ENCODE measurements at places on chromosomes 11 and 22.

DNA sequence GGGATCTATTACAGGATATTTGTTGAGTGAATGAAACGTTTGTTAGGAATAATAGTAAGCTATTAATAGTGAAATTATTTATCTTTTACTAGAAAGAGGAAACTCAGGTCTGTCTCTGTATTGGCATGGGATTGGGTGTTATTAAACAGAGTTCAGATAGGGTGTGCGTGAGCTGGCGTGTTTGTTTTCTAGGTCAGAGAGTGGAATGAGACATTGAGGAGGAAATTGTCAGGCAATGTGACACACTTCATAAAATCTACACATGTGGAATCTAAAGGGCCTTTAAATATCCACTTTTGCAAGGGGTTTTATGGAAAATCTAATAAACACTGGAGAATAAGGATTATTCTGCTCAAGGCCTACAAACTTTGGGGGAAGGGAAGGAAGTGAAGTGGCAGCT, 552.9 kb downstream of the NTM start:
- no peak for DNase-seq

DNA sequence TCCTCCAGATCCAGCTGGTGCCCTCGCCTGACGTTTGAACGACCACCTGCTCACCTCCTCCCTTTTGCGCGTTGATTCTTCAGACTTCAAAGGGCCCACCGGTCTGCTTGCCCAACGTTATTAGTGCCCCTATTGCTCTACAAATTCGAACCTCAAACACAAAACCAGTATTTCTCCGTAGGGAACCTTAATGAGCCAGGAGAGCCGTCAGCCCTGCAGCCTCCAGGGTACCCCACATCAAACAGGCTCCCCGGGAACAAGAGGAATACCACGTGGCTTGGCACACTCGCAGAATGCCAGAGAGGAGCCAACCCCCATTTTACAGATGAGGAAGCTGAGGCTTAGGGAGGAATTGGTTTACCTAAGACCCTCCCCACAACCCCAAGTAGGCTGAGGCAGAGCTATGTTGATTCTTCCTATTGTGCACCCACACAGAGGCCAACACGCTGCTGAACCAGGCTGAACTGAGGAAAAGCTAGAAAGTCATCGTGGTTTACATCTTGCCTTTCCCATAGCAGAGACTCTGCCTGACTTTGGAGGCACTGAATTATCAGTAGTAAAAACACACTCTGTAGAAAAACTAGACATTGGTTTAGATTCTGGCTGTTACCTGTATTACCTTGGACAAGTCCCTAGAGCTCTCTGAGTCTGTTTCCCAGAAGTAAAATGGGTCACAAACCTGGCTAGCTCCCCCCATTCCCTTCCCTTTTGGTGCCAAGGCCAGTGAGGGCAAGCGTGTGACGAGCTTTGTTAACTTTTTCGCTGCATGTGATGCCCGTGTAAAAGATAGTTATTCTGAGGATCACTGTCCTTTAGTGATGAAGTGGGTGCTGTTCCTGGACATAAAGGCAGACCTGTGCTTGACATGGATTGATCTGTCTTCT, 764 bp downstream of the TKFC start:
- no peak for DNase-seq

- DNase-seq = peak; percentile 20
Observed at GRCh38 chr11:82776377-82776776, 42.7 kb upstream of the FAM181B start.

DNA sequence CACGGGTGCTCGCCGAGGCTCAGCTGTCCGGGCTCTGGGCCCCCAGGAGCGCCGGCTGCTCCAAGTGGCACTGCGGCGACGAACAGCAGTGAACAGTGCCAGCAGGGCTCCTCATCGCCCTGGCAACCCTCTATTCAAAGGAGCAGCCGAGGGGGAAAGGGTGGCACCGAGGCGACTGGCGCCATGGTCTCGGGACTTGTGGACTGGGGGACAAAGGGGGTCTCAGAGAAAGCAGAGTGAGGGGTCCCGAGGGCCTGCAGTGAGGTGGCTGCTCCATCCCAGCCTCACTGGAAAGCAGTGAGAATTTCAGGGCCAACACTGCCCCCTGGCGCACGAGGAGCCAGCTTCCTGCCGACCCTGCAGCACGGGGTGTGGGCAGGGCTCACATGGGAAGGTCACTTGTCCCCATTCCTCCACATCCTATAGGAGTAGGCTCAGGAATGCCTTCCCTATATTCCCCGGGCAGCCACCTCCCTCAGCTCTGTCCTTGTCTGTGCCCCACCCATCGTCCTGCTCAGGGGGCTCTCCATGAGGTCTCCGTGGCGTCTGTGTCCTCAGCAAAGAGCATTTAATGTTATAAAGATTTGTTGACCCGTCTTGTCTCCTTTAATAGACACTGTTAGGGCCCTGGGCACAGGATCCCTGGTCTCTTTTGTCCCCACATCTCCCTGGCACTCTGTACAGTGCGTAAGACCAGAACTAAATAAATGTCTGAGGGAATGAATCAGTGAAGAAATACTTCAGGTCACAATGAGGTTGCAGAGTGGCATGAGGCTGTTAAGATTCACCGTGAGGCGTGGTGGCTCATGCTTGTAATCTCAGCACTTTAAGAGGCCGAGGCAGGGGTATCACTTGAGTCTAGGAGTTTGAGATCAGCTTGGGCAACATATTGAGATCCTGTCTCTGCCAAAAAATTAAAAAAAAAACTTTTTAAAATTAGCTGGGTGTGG, 26.4 kb downstream of the LRFN4 start:
- DNase-seq = peak; percentile 72

GRCh38 chr11:44269369-44270351, 40.3 kb downstream of the ALX4 start:
- no peak for DNase-seq

DNA sequence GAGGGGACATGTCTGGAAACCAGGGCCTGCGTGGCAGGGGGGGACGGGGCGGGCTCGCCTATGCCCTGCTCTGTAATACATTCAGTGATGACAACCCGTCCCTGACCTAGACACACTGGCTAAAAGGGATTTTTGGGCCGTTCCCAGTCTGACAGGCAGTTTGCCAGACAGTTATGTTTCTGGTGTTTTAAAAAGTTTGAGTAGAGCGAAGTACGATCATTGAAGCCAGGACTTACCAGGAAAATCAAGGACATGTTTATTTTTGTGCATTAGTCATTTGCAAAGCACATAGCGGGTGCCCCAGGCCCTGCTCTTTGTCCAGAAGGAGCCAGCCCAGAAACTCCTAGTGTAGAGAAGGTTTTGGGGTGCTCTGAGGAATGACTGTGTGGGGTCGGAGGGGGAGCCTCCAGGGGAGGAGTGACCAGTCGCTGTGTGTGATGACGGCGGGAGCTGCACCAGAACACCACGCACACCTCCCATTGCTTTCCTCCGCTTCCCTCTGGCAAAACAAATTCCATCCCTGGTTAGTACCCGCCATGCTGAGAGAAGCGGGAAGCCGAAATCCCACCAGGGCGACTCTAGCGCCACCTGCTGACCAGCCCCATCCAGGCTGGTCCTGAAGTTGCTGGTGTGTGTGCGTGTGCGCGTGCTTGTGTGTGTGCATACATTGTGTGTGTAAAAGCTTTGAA, 50.8 kb downstream of the FBLN1 start:
- DNase-seq = peak; percentile 71

- DNase-seq = peak; percentile 26
Observed at GRCh38 chr11:36037031-36037430, 93.2 kb downstream of the LDLRAD3 start.
